ENCODE measurements at places on chromosomes 1 and 21. TPM values are rescaled to one million over a fixed set of nuclear protein-coding genes. Genes with fewer than 3 reads are reported as not detected.

The SELL gene
- 0.20 TPM for total RNA-seq

The GLMN gene
- total RNA-seq, result 6.3 TPM

The ASAP3 gene
- total RNA-seq, result 7.7 TPM

The FMO1 gene
- total RNA-seq, result not detected

The SPRR3 gene
- not detected for total RNA-seq

The AMY1C gene
- not detected for total RNA-seq

The OR2L5 gene
- total RNA-seq, result not detected

The TMEM79 gene
- 7.5 TPM for total RNA-seq

The REN gene
- not detected for total RNA-seq

The RAVER2 gene
- 5.1 TPM for total RNA-seq

The GRIK3 gene
- not detected for total RNA-seq

The S100PBP gene
- total RNA-seq, result 16.3 TPM

The LYPLA2 gene
- 56.2 TPM for total RNA-seq

The GJB5 gene
- 0.15 TPM for total RNA-seq

The SEMA4A gene
- 0.40 TPM for total RNA-seq

The ZSWIM5 gene
- total RNA-seq, result 0.64 TPM

The FCER1G gene
- 0.28 TPM for total RNA-seq

The SWT1 gene
- 1.5 TPM for total RNA-seq

The MAP1LC3C gene
- total RNA-seq, result 0.20 TPM

The HSPA13 gene
- total RNA-seq, result 14.1 TPM

The C21orf91 gene
- total RNA-seq, result 2.1 TPM

The GBP5 gene
- total RNA-seq, result not detected

The BCAR3 gene
- total RNA-seq, result 77.8 TPM

The TNFRSF4 gene
- total RNA-seq, result not detected

The TDRD5 gene
- 0.05 TPM for total RNA-seq

The OR10K2 gene
- not detected for total RNA-seq
